ENCODE measurements at places on chromosomes 6 and 20. TPM values are rescaled to one million over a fixed set of nuclear protein-coding genes. Genes with fewer than 3 reads are reported as not detected.
A peak's percentile ranks its signal among the peaks of the same experiment; 100 is the strongest.

DNA sequence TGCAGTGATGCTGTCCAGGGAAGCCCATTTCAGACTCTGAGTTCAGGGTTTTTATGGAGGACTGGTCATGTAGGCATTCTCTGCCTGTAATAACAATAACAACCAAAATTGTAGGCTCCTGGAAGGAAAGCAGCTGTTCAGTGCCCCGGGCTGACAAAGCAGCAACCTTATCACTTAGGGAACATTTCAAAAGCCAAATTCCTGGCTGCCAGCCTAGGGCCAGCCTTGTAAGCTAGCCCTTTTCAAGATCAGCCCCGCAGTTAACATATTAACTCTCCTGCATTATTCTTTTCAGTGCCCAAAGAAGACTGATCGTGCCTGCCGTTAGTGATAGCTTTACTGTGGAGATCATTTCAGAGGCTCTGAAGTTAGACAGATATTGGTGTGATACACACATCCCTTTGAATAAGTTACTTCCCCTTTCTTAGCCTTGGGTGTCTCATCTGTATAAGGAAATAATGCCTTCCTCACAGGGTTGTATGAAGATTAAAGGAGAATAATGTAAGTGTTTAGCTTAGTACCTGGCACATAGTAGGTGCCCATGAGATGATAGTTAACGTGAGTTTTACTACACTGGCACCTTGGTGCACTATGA, 44.1 kb downstream of the CTNNBL1 start:
- no peaks in the 10 kb centered on the region for H3K27me3 ChIP-seq
- H3K4me3 ChIP-seq: no peak overlapping the region
- H3K36me3 ChIP-seq: peaks cover 38% of the 10 kb centered on the region
- no peak overlapping the region for H3K27ac ChIP-seq
- no peak for DNase-seq

DNA sequence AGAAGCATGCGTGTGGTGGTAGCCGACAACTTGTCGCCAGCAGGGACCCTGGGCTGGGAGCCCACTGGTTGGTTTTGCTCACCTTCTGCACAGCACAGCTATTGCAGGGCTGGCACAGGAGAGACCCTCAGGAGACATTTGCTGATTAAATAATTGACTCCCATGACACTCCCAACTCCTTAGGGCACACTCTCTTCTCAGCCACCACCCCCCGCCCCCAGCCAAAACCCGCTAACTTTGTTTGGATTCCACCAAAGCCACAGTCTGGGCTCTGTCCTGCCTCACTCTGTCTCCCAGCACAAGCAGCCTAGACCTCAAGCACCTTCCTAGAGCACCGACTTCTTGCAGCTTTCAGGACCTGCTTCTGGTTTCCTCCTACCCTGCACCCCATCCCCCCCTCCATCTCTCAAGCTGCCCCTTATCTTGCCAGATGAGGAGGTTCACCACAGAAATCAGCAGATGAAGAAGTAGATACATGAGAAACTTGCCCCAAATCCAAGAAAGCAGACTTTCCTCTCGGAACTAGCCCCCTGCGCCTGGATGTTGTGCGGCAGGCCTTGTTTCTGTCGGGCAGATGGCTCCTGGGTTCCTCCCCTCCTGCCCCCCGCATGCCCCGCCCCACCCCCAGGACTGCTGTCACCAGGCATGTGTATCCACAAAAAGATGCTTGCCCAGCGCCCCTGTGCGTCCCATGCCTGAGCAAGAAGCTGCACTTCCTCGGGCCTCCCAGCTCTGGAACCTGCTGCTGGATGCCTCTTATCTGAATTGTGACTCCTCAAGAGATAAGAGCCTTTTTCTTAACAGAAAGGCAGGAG, 35.0 kb upstream of the CD93 start:
- no peak overlapping the region for H3K4me3 ChIP-seq
- H3K27ac ChIP-seq: no peak overlapping the region
- peaks cover 27% of the 10 kb centered on the region for H3K4me1 ChIP-seq
- H3K36me3 ChIP-seq: no peaks in the 10 kb centered on the region

DNA sequence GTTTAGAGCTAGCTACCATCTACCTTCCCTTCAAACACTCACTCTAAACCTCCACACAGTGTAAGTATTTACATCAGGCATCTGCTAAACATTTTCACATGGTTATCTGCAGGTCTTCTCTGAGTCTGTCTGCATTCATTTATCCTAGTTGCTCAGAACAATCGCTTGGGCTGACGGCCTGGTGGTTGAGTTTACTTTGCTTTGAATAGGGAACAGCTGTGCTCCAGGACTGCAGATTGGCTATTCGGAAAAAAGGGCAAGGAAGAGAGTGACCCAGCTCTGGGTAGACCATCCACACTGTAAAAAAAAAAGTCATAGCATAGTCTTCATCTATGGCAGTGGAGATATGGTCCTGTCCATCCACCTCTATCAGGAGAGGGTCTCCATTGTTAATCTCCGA, 115.3 kb upstream of the ESR1 start:
- H3K27ac ChIP-seq: no peak overlapping the region
- H3K27me3 ChIP-seq: no peaks in the 10 kb centered on the region
- DNase-seq: no peak
- H3K4me1 ChIP-seq: no peaks in the 10 kb centered on the region
- no peak overlapping the region for H3K4me3 ChIP-seq

GRCh38 chr6:83860359-83860755, 868 bp downstream of the CYB5R4 start:
- peaks cover 11% of the 10 kb centered on the region for H3K4me1 ChIP-seq
- peaks cover 11% of the 10 kb centered on the region for H3K27me3 ChIP-seq
- H3K36me3 ChIP-seq: peaks cover 7% of the 10 kb centered on the region
- peak overlapping the region; percentile 90 for H3K4me3 ChIP-seq
- DNase-seq: no peak
- H3K27ac ChIP-seq: peak overlapping the region; percentile 81

GRCh38 chr6:167568407-167569024, 243.6 kb downstream of the TTLL2 start:
- no peak for DNase-seq
- no peak overlapping the region for H3K4me3 ChIP-seq
- no peaks in the 10 kb centered on the region for H3K4me1 ChIP-seq
- H3K27ac ChIP-seq: no peak overlapping the region

DNA sequence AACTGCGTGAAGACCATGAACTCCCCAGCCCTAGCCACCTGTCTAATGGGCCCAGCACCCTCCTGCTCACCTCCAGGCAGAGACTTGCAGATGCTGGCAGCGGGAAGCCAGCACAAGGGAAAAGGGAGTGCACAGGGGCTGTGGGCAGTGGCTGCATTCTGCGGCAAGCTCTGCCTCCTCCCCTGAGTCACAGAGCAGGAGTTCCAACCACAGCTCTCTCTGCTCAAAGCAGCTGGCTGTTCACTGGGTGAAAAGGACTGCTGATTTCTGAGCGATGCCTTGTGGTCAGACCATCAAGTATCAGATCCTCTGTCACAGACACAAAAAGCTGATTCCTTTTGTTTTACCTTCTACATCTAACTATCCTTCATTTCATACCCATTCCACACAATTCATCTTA, 10.5 kb downstream of the NKX2-2 start:
- no peaks in the 10 kb centered on the region for H3K4me1 ChIP-seq
- no peak overlapping the region for H3K4me3 ChIP-seq

DNA sequence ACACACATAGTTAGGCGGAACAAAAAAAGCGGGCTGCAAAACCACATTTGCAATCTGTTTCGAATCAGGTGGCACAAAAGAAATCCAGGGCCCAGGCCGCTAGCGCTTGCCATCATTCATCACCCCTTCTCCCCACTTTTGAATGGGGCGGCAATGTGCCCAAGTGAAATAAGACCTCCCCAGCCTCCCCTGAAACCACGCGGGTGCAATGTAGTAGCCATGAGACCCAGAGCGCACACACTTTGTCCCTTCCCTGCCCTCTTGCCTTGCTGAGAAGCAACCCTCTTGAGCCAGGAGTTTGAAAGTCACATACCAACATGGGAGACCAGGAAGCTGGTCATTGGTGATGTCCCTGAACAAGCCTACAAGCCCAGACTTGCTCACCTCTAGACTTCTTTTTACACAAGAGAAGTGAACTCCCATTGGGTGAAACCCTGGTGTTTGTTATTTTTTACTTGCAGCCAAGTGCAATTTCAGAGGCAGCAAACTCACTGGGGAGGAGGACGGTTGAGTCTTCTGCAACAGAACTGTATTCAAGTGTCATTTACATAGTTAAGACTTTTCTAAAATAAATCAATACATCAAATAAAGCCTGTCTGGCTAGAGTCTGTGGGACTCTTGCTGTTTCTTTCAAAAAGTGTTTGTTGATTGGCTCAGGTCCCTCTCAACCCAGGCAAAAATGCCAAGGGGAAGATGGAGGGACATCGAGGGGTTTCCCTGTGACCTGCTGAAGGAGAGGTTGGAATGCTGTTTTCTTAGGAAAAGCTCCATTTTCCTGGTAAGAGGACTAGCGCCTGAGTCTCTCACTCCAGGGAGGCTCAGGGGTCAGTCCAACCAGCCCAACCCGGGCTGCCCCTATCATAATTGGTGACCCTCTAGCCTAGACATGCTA, 138.1 kb upstream of the PTPN1 start:
- no peaks in the 10 kb centered on the region for H3K27me3 ChIP-seq
- no peaks in the 10 kb centered on the region for H3K36me3 ChIP-seq
- DNase-seq: peak; percentile 87
- H3K27ac ChIP-seq: peak overlapping the region; percentile 90
- peaks cover 65% of the 10 kb centered on the region for H3K4me1 ChIP-seq

The PNLDC1 gene
- not detected for total RNA-seq

The ZNF311 gene
- 5.0 TPM for total RNA-seq

The ACTL10 gene
- total RNA-seq: 1.7 TPM

Data from MCF 10A (cell line).